ENCODE measurements at places on chromosomes 1 and 21.

GRCh38 chr21:38354746-38355145 lies 98.0 kb downstream of the KCNJ15 start:
- DNase-seq = no peak

- no peak for DNase-seq
Measured at GRCh38 chr1:156409439-156409838, 40.4 kb downstream of the RHBG start.

- DNase-seq = no peak
Measured at GRCh38 chr1:200294241-200294640, 115.6 kb downstream of the ZNF281 start.

GRCh38 chr1:56286956-56287355 lies 292.4 kb downstream of the PLPP3 start:
- DNase-seq = no peak

GRCh38 chr1:51954783-51955182 lies 35.7 kb downstream of the RAB3B start:
- no peak for DNase-seq

GRCh38 chr1:17217607-17218006 lies 12.7 kb downstream of the PADI1 start:
- DNase-seq = no peak

DNA sequence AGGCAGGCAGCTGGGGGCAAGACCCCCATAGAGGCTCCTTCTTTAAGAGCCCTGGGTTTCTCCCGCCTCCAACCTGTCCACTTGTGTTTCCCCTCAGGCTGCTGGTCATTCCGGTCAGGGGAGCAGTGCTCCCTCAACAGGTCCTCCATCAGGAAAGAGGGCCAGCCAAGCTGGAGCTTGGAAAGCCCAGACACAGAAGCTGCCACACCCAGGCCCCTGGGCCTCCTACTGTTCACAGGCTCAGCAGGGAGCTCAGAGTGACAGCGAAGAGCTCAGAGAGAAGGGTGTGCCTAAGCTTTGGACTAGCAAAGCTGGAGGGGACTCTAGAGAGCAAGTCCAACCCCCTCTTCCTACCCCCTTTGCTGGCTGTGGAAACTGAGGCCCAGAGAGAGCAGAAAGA lies 10.3 kb upstream of the CDCP2 start:
- no peak for DNase-seq

- no peak for DNase-seq
Measured at GRCh38 chr1:222555992-222556615, 8.2 kb upstream of the HHIPL2 start.

GRCh38 chr1:33306653-33307493 lies 14.0 kb downstream of the A3GALT2 start:
- DNase-seq = no peak
